ENCODE measurements at places on chromosomes 11 and 22. TPM values are rescaled to one million over a fixed set of nuclear protein-coding genes. Genes with fewer than 3 reads are reported as not detected.

The GPR152 gene
- not detected for total RNA-seq

The ACTN3 gene
- not detected for total RNA-seq

The MOGAT2 gene
- not detected for total RNA-seq

The SLC22A8 gene
- total RNA-seq: not detected

The PKP3 gene
- 0.41 TPM for total RNA-seq

The DCHS1 gene
- total RNA-seq: 89.7 TPM

The KCNQ1 gene
- 1.1 TPM for total RNA-seq

The C11orf91 gene
- total RNA-seq: 2.0 TPM

The PATE3 gene
- not detected for total RNA-seq

The TMA7B gene
- not detected for total RNA-seq

The PARVA gene
- 56.9 TPM for total RNA-seq

The PRRG4 gene
- total RNA-seq: 0.44 TPM

The OR52I2 gene
- total RNA-seq: not detected

The PTPRCAP gene
- 2.2 TPM for total RNA-seq

The TCN1 gene
- total RNA-seq: not detected

The OR56A3 gene
- not detected for total RNA-seq

The FUT4 gene
- 6.7 TPM for total RNA-seq

The YPEL4 gene
- 0.41 TPM for total RNA-seq

The PHLDB1 gene
- total RNA-seq: 111 TPM

The CNTF gene
- total RNA-seq: 2.8 TPM

The BLID gene
- total RNA-seq: 1.0 TPM

The MLC1 gene
- not detected for total RNA-seq

The FGF3 gene
- not detected for total RNA-seq

The KLHDC7B gene
- not detected for total RNA-seq

The TUB gene
- total RNA-seq: 1.8 TPM
